Smooth muscle cell of bladder (primary cell): ENCODE measurements at places on chromosomes 2 and 18. TPM values are rescaled to one million over a fixed set of nuclear protein-coding genes. Genes with fewer than 3 reads are reported as not detected.

The TDRD15 gene
- total RNA-seq: not detected in 2 replicates

The REG1B gene
- not detected in 2 replicates for total RNA-seq

The FBXO15 gene
- total RNA-seq: 1.0 and 1.1 TPM in 2 replicates

The CCDC148 gene
- total RNA-seq: 0.28 and 0.46 TPM in 2 replicates

The ERBB4 gene
- under 0.01 TPM in 1 of 2 replicates, not detected in the other for total RNA-seq

The UBE2E3 gene
- total RNA-seq: 26.0 and 31.9 TPM in 2 replicates

The MPV17 gene
- total RNA-seq: 59.4 and 68.0 TPM in 2 replicates

The PLGLB2 gene
- total RNA-seq: 0.14 and 1.1 TPM in 2 replicates

The LRATD1 gene
- 0.09 and 0.28 TPM in 2 replicates for total RNA-seq

The SIX3 gene
- not detected in 2 replicates for total RNA-seq

The KLHL41 gene
- 0.85 and 1.7 TPM in 2 replicates for total RNA-seq

The NABP1 gene
- total RNA-seq: 56.1 and 65.6 TPM in 2 replicates

The DNAJC5G gene
- total RNA-seq: not detected in 2 replicates

The DQX1 gene
- total RNA-seq: under 0.01 TPM in 1 of 2 replicates, not detected in the other

The THSD7B gene
- 0.09 TPM in 1 of 2 replicates, not detected in the other for total RNA-seq

The KCNIP3 gene
- total RNA-seq: 0.57 and 1.0 TPM in 2 replicates

The WNT6 gene
- total RNA-seq: not detected in 2 replicates

The KIF1A gene
- not detected in 2 replicates for total RNA-seq

The MARCHF4 gene
- total RNA-seq: 0.28 and 0.37 TPM in 2 replicates

The CFC1 gene
- not detected in 2 replicates for total RNA-seq

The PPP1R1C gene
- 1.00 TPM in 1 of 2 replicates, not detected in the other for total RNA-seq

The ATP6V1C2 gene
- total RNA-seq: under 0.01 TPM in 1 of 2 replicates, not detected in the other

The RBM44 gene
- 0.14 and 0.28 TPM in 2 replicates for total RNA-seq

The TRIM43 gene
- total RNA-seq: not detected in 2 replicates

The SDC1 gene
- total RNA-seq: 16.8 and 30.7 TPM in 2 replicates

The LRP1B gene
- under 0.01 TPM in 2 replicates for total RNA-seq

The CFAP53 gene
- total RNA-seq: 0.71 and 0.74 TPM in 2 replicates

The GCG gene
- 0.14 TPM in 1 of 2 replicates, not detected in the other for total RNA-seq

The CPSF3 gene
- 45.2 and 49.5 TPM in 2 replicates for total RNA-seq
